ENCODE measurements at places on chromosomes 1 and 21. TPM values are rescaled to one million over a fixed set of nuclear protein-coding genes. Genes with fewer than 3 reads are reported as not detected.

- no peak for ATAC-seq
- peaks cover 21% of the 10 kb centered on the region for H3K36me3 ChIP-seq
- H3K4me3 ChIP-seq, result no peak overlapping the region
- no peaks in the 10 kb centered on the region for H3K27me3 ChIP-seq
- no peaks in the 10 kb centered on the region for H3K4me1 ChIP-seq
Observed at GRCh38 chr1:65388908-65389695, 31.4 kb upstream of the LEPR start.

- H3K36me3 ChIP-seq, result no peaks in the 10 kb centered on the region
- H3K27ac ChIP-seq, result no peak overlapping the region
- ATAC-seq, result peak; percentile 22
- H3K4me3 ChIP-seq, result no peak overlapping the region
Observed at GRCh38 chr1:116825720-116826438, 71.6 kb downstream of the CD2 start.

DNA sequence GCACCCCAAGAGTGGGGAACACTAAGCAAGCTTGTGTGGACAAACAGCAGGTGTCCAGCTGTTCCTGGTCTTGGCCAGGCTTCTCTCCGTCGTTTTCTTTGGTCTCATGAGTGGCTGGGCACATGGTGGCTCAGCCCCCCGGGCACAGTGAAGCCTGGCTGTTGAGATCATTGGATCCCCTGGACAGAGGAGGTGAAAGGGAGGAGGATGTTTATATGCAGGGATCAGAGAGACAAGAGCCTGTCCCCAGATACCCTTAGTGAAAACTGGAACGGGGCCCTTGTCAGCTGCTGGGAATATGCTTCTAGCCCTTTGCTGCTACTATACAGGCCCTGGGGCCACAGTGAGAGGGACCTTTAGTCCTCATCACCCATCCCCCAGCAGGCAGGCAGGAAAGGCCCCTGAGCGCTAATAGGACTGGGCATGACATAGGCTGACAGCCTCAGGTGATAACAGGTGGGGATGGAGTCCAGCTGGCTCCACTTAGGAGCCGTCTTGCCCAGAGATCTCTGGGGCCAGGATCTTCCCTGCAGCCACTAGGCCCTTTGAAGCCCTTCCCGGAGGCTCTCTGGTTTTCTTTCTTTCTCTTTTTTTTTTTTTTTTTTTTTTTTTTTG lies 16.4 kb downstream of the EPHA8 start:
- no peaks in the 10 kb centered on the region for H3K36me3 ChIP-seq
- peaks cover 10% of the 10 kb centered on the region for H3K27me3 ChIP-seq
- no peaks in the 10 kb centered on the region for H3K4me1 ChIP-seq
- no peak overlapping the region for H3K4me3 ChIP-seq
- no peak overlapping the region for H3K27ac ChIP-seq

- ATAC-seq, result no peak
- H3K36me3 ChIP-seq, result no peaks in the 10 kb centered on the region
- no peak overlapping the region for H3K4me3 ChIP-seq
Observed at GRCh38 chr1:213723187-213723586, 264.6 kb upstream of the PROX1 start.

DNA sequence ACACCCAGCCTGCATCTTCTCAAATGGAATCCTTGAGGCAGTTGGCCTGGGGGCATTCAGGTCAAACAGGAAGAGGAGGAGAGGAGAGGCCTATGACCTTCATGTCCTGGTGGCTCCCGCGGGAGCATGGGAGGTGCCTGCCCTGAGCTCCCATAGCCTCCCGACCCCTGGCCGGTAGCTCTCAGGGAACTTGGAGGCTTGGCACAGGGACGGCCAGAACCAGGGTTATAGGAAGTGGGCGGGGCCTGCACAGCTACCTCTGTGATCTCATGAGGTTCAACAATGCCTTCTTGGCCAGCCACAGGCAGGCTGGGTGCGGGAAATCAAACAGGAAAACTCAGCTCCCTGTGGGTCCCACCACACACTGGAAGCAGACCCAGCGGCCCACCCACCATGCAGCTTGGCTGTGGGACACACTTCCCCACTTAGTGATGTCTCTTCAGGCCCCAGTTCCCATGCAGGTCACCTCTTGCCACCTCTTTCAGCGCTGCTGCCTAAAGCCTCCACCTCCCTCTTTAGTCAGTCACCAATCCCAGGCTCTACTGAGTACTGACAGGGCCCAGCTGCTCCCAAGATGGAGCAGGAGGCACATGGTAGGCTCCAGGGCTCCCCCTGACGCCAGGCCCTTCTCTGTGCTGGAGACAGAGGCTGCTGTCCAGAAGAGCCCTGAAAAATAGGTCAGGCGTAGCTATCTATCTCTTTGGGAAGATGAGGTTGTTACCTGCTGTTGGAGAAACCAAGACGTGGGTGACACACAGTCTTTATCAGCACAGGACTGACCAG lies at the start of gene SLFNL1:
TSS of gene SLFNL1 (minus strand) at position 200 of the 783 bp plus-strand sequence. CDS start 1,065 bp downstream, outside the sequence.
- H3K4me1 ChIP-seq, result no peaks in the 10 kb centered on the region
- no peak within 1 kb of the TSS for H3K27ac ChIP-seq
- no peak within 1 kb of the TSS for H3K4me3 ChIP-seq
- peaks cover 51% of the 10 kb centered on the region for H3K36me3 ChIP-seq
- H3K27me3 ChIP-seq, result no peaks in the 10 kb centered on the region

DNA sequence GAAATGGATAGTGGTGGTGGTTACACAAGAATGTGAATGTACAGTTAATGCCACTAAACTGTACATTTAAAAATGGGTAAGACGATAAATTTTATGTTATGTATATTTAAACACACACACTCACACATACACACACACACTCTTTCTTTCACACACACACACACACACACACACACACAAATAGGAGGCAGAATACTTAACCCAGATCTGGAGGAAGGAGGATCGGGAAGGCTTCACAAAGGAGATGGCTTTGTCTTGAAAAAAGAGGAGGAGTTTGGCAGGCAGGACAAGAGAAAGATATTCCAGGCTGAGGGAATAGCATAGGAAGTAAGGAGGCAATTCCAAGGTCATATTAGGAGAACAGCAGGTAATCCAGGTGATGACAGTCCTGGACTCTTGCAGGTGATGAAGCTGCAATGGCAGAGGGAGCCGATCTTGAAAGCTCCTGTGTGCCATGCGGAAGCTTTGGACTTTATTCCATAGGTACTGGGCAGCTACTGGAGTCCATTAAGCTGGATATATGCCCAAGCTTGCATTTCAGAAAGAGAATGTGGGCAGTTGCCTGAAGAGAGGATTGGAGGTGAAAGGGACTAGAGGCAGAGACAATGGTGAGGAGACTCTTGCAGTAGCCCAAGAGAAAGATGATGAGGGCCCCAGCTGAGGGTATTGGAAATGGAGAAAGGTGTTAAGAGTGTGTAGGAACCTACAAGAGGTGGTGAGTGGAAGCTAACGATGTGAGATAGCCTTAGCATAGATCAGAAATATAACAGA lies 15.4 kb upstream of the LYST start:
- no peaks in the 10 kb centered on the region for H3K4me1 ChIP-seq
- H3K27ac ChIP-seq, result no peak overlapping the region
- ATAC-seq, result no peak
- no peaks in the 10 kb centered on the region for H3K27me3 ChIP-seq

Gene CD101
- total RNA-seq, result 0.94 TPM

Gene HOOK1
- 2.0 TPM for total RNA-seq
